ENCODE measurements at places on chromosomes 2 and 18.

GRCh38 chr2:153770359-153770991 is 101.2 kb upstream of the GALNT13 start:
- no peak for DNase-seq

GRCh38 chr2:239142806-239143205 is 258.0 kb downstream of the HDAC4 start:
- no peak for DNase-seq

GRCh38 chr2:152523091-152523490 is 188.1 kb downstream of the FMNL2 start:
- DNase-seq = no peak

GRCh38 chr2:218033590-218034496 is 31.0 kb upstream of the TNS1 start:
- DNase-seq = no peak

- no peak for DNase-seq
Observed at GRCh38 chr2:8578335-8579244, 103.3 kb upstream of the ID2 start.

DNA sequence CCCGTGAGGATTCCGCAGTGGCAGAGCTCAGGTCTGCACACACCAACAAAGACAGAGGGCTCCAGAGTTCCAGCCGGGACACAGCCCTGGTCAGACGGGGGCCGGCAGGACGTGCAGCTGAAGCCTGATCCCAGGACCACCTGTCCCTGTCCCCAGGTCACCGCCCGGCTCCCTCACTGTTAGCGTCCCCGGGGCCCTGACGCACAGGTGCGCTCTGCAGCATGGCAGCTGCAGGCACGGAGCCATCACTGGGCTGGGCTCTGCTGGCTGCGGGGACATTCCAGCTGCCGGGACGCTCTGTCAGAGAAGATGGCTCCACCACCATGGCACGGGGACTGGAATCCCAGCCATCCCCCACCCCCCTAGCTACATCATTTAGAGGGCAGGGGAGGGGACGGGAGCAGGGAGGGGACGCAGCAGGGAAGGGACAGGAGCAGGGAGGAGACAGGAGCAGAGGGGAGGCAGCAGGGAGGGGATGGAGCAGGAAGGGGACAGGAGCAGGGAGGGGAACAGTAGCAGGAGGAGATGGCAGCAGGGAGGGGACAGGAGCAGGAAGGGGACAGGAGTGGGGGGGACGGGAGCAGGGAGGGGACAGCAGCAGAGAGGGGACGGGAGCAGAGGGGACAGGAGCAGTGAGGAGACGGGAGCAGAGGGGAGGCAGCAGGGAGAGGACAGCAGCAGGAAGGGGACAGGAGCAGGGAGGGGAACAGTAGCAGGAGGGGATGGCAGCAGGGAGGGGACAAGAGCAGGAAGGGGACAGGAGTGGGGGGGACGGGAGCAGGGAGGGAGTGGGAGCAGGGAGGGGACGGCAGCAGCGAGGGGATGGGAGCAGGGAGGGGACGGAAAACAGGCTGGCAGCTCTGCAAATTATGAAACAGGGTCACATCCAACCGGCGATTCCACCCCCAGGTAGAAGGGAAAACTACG is 39.8 kb downstream of the SLC66A2 start:
- DNase-seq = peak; percentile 32

GRCh38 chr2:10289352-10289751 is 13.4 kb upstream of the HPCAL1 start:
- DNase-seq = no peak

- DNase-seq = no peak
Observed at GRCh38 chr2:71220743-71221142, 6.2 kb downstream of the PAIP2B start.

DNA sequence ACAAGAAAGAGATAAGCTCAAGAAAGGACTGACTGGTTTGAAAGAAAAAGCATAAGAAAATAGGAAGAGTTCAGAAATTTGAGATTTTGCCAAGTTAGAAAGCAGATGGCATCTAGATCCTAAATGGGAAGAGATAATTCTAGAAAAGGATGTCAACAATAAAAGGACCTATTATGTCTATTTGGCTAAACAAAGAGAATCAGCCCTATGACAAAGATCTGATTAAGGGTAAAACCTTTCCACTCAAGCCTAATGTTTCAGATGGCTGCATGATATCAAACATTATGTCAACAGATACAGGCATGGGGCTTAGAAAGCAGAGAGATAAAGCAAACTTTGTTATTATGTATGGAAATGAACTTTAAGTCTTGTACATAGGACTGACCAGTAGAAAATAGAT is 465.0 kb upstream of the TRIB2 start:
- no peak for DNase-seq

GRCh38 chr2:108048752-108049151 is 62.4 kb downstream of the SLC5A7 start:
- DNase-seq = no peak

- DNase-seq = no peak
Observed at GRCh38 chr2:233434666-233435330, 80.5 kb downstream of the DGKD start.

DNA sequence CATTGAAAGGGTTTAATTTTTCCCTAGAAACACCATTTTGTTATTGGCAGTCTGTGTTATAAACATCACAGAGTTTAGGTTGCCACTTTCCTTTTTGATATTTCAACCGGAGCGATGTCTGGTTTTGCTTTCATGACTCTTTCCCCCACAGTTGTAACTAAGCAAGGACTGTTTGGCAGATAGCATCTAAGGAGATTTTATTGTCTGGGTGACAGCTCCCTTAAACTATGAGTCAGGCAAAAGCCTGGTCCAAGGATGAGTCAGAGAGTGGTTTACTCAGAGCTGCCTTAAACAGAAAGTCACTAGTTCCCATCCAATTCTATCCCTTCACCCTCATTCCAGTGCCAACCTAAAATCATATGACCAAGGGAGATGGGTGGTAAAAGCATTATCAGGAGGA is 341.6 kb upstream of the VWC2L start:
- no peak for DNase-seq

DNA sequence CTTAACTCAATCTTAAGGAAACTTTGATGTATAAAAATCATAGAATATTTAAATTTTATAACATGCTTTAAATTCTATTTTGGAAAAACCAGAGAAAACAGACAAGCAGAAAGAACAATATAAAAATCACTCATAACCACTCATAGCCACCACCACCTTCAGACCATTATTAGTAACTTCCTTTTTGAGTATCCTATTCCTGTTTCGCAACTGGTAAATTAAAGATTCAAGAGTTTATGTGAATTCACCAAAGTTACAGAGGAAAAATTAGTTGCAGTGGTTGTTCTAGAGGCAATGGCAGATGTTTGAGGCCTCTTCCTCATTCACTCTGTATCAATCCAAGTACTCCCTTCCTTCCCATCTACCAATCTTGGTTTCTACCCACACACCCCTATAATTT is 49.3 kb upstream of the PROKR1 start:
- no peak for DNase-seq

- peak; percentile 44 for DNase-seq
Observed at GRCh38 chr18:33839452-33840211, 261.6 kb downstream of the ASXL3 start.

DNA sequence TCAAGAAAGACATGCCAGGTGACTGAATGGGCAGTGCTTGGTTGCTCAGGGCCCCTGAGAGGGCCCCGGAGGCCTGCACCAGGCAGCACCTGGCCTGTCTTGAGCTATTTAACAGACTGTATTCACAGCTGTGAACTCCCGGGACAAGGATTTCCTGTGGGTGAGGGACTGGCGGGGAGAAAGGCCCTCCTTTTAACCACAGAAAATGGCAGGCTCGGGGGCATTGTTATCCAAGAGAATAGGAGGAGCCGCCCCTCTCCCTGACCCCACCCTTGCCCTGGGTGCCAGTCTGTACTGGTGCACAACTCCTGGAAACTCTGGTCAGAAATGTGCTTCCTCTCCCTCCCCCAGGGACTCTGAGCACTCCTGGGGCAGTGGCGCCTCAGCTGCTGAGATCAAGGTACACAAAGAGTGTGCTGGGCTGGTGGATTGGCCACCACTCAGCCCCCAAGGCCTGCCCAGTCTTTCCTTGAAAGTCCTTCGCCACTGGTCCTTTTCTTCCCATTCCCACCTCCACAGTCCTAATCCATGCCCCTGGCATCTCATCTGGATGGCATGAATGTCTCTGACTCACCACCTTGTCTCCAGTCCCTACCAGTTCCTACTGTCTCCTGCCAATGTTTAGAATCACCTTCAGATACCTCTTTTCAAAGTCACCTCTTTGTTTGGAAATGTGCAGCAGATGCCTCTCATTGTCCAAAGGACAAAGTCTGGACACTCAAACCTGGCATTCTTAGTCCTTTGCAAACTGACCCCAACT is 19.6 kb upstream of the EPAS1 start:
- DNase-seq = no peak

DNA sequence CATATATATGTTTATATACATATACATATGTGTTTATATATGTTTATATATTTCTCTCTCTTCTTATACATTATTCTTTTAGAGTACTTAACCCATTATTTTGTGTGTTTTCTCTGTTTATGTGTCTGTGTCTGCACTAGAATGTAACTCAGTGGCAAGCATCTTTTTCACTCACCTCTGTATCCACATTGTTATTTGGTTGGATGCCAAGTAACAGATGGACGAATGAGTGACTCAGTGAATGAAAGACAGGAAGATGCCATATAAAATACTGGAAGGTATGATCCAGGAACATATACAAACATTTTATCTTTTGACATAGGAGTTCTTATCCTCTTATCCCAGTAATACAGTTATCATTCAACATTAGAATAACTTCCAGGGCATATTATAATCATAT is 684.8 kb downstream of the RNF144A start:
- DNase-seq = no peak

DNA sequence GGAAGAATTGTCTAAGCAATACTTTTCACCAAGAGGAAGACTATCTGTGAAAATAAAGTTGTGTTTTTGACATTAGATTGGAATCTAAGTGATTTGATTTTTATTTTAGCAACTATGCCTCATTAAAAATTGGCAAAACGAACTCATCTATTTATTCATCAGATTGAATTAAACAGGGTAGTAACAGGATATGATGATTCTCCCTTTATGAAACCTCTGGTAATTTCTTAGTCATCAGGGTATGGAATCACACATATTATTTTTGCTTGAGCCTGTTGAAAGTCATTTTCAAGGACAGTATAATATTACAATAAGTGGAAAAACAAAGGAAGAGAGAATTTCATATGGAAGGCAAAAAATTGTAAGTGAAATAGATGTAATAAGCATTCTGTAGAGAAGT is 22.0 kb downstream of the ZNF804A start:
- no peak for DNase-seq

- no peak for DNase-seq
Observed at GRCh38 chr2:189544318-189545042, 36.1 kb downstream of the SLC40A1 start.

DNA sequence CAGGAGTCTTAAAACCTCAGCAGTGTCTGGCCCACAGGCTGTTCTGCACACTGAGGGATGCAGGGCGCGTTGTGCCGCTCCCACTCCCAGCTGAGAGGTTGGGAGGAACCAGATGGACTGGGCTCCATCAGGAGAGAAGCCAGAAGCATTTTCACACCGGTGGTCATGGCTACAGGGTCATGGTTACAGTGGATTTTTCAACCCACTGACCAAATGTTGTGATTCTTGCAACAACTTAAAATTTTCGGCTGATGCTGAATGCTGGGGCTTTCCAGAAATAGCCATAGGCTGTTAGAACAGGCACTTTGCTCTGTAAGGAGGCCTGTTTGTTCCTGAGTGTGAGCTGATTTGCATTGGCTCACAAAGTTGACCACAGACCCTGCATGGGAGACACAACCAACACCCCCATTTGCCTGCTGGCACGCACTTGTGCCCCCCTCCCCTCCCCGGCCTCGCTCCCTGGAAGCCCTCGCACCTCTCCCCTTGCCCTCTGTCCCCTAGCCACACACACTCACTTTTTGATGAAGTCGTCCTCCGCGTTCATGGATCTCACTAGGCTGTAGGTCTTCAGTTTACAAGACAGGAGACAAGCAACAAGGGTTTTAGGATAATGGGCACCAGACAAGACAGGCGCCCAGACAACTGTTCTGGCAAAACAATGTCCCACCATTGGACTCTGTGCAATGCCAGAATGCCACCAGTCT is 3.4 kb downstream of the LPIN1 start:
- peak; percentile 39 for DNase-seq

DNA sequence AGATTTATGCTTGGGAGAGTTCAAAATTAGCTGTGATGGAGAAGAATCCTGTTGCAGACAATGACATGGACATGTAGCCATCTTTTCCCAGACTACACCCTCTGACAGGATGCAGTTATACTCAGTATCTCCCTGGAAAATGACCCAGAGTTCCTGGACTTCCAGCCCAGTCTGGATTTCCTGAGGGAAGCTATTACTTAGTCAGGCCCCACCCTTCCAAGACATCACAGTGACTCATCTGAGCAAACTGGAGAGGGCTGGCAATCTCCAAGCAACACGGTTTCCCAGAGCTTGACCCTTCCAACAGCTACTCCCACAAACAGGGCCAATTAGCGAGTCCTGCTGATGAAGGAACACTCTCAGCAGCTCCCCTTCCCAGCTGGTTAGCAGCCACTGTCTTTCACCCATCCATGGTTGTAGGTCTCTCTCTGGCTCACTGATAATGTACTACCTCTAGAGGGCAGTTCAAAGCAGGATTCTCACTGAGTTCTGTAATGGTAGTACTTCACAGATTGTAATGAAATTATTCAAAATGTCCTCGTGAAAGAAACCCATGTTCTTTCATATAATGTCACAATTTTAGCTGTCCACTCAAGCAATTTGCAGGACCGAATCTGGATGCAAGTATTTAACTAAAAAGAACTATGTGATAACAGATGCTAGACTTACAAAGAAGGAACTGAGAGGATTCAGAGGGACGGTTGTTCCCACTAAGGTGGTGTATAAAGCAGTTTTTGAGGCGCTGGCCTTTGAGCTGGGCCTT is 110.2 kb downstream of the MDH1 start:
- DNase-seq = no peak

- DNase-seq = no peak
Observed at GRCh38 chr2:241932899-241933178, 63.3 kb downstream of the RTP5 start.

DNA sequence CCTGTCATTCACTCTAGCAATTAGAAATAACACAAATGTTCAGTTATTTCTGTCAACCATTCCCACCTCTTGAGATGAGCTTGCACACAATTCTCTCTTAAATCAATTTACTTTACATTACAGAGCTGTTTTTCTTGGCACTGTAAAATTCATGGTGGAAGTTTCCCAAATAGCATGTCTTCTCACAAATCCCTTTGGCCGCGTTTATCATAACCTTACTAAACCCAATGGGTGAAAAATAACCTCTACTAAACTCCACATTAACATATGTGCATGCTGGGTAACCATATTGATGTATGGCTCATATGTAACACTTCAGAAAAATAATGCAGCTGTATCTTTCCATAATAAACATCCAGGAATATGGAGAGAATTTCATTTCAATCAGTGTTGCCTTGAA is 75.5 kb upstream of the SULT1C3 start:
- DNase-seq = no peak

- DNase-seq = peak; percentile 77
Observed at GRCh38 chr2:45874344-45874743, 222.9 kb downstream of the PRKCE start.

- DNase-seq = no peak
Observed at GRCh38 chr18:27695503-27695902, 481.4 kb downstream of the CDH2 start.

- no peak for DNase-seq
Observed at GRCh38 chr2:27071990-27072830, 756 bp upstream of the OST4 start.

Measured in cerebellum (tissue), 4 donors.